ENCODE measurements at places on chromosomes 11 and 22.

DNA sequence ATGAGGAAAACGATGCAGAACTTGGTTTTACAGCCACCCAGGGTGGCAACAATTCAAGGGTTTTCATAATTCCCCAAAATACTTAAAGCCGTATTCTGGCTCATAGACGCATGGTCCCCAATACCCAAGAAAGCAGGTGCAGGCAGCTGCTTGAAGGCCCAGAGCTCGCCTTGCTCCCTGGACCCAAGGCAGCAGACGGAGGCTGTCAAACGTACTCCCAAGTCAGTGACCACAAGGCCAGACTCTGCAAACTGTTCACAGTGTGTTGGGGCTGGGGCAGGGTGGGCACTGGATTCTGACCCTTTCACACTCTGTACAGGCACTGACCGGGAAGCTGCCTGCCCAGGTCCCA, 21.5 kb downstream of the TMEM184B start:
- DNase-seq, result no peak

DNA sequence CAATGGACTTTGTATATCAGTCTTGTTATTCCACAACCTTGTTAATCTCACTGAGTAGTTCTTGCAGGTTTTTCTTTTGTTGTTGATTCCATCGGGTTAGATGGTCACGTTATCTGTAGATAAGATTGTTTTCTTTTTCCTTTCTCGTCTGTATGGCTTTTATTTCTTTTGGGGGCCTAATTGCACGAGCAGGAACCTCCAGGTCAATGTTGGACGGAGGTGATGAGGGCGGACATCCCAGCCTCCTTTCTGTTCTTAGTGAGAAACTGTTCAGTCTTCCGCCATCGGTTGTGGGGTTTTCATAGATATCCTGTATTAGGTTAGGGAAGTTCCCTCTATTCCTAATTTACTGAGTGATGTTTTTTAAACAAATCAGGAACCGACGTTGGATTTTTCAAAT, 4.8 kb upstream of the PRR33 start:
- no peak for DNase-seq

DNA sequence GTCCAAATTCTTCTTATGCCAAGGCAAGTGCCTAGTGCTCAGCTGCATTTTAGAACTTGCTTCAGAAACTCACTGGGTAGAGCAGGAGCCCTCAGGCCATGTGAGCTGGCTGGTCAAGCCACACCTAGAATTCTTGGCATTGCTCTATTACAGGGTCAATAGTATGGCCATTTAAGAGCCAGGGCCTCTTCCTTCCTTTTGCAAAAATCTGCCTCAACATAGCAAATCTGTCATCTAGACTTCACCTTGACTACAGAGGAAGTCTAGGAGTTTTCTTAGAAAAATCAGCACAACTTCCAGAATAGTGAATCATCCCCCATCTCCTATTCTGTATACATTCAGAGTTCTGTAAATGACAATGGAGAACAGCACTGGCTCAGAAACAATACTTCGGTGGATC, 112.0 kb upstream of the TTC12 start:
- no peak for DNase-seq

- DNase-seq, result no peak
These were observed 8.3 kb downstream of the SF3A1 start for GRCh38 chr22:30348404-30348803.

GRCh38 chr11:17799147-17799546, 64.6 kb downstream of the KCNC1 start:
- DNase-seq, result no peak

DNA sequence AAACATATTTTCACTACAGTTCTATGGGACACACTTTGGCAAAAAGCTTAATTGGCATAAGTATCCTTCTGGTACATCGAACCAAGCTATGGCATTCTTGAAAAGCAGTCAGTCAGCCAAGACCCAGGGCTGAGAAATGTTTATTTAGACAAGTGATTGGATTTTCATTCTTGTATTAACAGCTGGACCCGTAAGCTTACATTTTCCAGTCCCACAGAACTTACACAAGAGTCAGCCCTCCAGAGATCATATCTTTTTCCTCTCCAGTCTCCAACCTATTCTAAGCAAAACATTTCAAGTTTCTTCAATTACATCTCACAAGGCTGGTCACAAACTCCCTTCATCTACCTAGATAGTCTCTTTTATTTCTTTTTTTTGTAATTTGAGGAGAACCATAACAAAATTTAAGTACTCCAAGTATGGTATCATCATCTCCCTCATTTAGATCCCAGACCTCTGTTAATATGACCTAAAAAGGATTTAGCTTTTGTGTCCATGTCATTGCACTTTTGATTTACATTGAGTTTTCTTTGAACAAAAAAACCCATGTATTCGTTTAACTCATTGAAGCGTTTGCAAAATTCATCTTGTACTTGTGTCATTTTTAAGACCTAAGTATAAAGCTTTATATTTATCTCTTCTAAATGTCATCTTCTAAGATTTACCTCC, 67.9 kb upstream of the GRK3 start:
- DNase-seq, result no peak

DNA sequence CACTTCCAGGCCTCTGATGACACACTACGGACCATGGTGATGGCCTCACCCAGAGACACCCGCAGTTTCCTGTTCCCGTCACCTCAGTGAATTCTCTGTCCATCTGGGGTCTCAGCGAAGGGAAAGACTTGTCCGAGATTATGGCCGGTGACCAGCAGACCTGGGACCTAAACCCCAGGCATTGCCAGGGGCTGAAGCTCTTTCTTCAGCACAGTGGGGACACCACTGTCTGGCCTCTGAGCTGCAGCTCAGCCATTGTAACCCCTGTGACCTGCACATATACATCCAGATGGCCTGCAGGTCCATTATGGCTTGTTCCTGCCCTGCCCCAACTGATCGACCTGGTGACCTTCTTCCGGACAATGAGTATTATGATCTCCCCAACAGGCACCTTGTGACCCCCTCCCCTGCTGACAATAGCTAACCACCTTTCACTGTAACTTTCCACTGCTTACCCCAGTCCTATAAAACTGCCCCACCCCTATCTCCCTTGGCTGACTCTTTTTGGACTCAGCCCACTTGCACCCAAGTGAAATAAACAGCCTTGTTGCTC, 22.3 kb downstream of the CBX7 start:
- DNase-seq, result no peak

DNA sequence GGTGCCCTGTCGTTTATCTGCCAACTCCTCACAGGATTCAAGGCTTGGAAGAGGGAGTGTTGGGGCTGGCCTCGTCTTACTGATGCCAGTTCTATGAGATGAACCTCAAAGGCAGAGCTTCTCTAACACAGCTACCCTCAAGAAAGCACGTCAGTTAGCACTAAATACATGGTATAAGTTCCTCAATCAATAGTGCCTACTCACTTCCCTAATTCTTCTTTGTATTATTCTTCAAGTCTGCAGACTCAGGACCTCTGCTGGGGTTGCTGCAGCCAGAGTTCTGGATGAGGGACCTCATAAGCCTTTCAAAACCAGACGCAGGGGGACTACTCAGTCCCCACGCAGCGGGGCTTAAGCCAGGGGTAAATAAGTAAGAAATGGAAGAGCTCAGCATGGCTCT, 118.3 kb downstream of the VPREB1 start:
- DNase-seq, result no peak

GRCh38 chr22:50318698-50319411, 8.0 kb downstream of the DENND6B start:
- DNase-seq, result no peak

DNA sequence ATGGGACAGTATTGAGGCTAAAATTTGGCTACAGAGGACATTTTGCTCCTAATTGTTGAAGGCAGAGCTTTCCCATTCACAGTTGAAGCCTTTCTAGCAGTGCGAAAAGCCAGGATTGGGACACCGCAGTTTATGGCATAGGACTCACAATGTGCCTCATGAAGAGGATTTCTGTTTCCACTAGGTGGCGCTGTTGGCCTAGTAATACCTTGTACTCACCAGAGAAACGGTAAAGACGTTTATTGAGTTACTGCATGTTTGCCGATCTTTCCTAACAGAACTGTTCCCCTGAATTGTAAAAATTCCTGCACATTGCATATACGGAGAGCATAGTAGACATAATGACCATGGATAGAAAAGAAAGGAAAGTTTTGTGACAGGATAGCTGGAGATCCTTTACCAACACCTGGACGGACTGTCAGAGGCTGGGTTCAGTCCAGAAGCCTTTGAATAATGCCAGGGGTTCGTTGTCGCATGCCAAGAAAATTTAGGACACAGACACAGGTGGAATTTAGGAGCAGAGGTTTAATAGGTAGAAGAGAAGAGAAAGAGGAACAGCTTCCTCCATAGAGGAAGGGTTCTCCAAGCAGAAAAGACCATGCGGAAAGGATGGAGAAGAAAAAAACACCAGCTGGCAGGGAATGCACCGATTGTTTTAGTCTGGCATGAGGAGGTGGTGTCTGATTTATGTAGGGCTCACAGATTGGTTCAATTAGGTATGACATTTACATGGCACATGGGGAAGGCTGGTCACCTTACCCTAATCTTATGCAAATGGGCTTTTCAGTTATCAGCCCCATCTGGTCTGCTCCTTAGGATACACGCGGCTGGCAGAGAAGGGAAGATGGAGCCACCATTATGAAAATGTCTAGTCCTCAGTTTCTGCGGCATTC, 10.8 kb upstream of the OR51D1 start:
- peak; percentile 15 for DNase-seq

DNA sequence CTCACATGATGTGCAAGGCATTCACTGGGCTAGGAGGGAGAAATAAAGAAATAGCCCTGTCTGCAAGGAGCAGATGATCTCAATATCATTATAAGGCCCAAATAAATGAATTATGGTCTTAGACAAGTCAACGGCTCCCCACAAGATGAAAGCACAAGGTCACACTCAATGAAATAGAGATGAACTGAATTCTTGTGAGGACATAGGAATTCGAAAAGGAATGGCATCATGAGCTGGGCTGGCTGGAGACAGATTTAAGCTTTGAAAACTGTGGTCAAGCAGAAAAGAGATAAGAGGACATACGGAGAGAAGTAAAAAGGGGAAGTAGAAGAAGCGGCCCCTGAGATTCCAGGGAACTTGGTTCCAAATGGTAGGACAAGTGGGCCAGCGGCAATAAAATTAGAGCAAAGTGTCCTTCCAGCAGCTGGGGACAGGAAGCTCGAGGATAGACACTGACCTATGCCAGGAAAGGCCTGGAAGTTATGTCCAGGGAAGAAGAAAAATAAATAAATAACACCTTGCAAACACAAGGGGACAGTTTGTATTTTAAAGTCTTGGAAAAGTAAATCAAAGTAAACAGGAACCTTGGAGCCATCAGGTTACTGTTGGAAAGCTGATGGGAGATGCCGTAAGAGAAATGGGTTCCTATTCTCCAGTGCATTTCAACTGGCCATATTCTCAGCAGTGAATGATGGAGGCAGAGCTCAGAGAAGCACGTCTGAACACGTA, 37.8 kb downstream of the GALNT18 start:
- no peak for DNase-seq

DNA sequence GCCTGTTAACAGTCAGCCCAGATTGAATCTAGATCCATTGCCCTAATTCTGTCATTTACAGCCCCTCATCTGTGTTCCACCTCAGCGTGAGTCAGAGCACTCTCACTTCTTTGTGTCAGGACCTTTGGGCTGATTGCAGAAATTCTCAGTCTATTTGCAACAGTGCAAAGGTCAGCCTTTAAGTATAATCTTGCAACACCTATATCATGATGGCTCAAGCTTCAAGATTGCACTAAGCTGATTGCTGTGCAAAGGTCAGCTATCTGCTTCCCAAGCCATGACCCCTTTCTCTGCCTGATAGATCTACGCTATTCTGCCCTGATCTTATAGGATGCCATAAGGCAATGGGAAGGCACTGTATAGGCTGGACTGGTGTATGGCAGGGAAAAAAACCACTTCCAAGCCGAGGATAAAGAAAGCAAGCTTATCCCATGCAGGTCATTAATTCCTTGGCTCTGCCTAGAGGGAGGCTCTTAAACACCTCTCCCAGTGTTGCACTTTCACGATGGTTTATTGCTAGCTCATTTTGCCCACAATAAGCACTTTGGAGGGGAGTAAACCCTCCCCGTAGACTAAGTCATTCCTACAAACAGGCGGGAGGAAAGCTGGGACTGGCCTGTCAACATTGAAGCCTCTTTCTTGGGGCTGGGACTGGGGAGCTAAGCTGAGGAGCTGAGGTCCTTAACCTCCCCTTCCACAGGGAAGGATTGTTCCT, 100.6 kb downstream of the RRAS2 start:
- DNase-seq, result no peak

DNA sequence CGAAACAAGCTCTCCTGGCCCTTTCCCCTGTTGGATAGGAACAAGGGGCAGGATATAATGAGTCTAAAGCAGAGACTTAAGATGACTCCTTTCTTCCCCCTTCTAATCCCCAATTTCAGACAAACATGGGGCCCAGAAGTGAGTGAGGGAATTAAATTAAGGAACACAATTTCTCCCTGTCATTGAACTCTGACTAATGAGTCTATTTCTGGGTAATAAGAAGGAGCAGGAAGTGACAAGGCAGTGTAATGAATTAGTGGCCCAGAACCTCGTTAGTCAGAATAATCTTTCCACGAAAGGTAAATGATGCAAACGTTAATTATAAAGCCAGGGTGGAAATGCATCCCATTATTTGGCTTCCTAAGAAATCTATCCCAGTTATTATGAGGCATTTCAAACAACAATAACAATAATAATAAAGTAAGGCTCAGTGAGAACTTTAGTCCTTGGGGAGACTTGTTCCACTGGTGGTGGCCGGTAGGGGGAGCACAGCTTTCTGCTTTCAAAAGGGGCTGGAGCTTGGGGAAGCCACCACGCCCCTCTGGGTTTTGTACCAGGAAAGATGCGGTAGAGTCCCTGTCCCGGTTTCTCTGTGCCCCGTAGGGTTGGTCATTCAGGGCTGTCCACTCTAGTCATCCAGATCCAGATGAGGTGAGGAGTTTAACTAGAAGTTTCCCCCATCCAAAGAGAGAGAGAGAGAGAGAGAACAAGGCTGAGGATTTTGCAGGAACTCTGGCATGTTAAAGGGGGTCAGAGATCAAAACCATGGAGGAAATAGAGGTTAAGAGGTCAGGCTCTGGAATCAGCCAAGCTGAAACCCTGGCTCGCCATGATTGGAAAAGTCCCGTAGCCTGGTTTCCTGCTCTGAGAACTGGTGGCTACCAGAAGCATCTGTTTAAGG, 298.3 kb downstream of the NTM start:
- DNase-seq, result peak; percentile 43
